ENCODE measurements at places on chromosomes 13 and 19. TPM values are rescaled to one million over a fixed set of nuclear protein-coding genes. Genes with fewer than 3 reads are reported as not detected.

Gene HSPH1
- 53.5 TPM for total RNA-seq

Gene KLHL1
- not detected for total RNA-seq

Gene LINGO3
- not detected for total RNA-seq

Gene CYP4F2
- total RNA-seq, result 0.04 TPM

Gene MYBPC2
- total RNA-seq, result not detected

Gene PBX4
- total RNA-seq, result 0.86 TPM

Gene SCN1B
- total RNA-seq, result 0.70 TPM

Gene GGN
- 0.08 TPM for total RNA-seq

Gene SIGLEC12
- not detected for total RNA-seq

Gene NKPD1
- 1.1 TPM for total RNA-seq

Gene VSTM2B
- total RNA-seq, result not detected

Gene ZNF99
- not detected for total RNA-seq

Gene ZNF583
- 0.70 TPM for total RNA-seq

Gene CFAP97D2
- total RNA-seq, result not detected

Gene CEACAM7
- not detected for total RNA-seq

Gene LRRC63
- total RNA-seq, result not detected

Gene SLC1A6
- 0.23 TPM for total RNA-seq

Gene KIR2DL1
- not detected for total RNA-seq

Gene LAMP1
- total RNA-seq, result 127 TPM

Gene KL
- total RNA-seq, result not detected

All from hair follicular keratinocyte (primary cell).